Stomach (tissue), 19 donors: ENCODE measurements at places on chromosomes 6 and 20. TPM values are rescaled to one million over a fixed set of nuclear protein-coding genes. Genes with fewer than 3 reads are reported as not detected.

XKR7 gene
- total RNA-seq = not detected

GRM4 gene
- not detected for total RNA-seq

- peak overlapping the region; percentile 17 for H3K27ac ChIP-seq
- peaks cover 11% of the 10 kb centered on the region for H3K4me1 ChIP-seq
- no peak overlapping the region for H3K4me3 ChIP-seq
- no peak for DNase-seq
These were observed 31.3 kb downstream of the PNPLA1 start for GRCh38 chr6:36301085-36301658.

DNA sequence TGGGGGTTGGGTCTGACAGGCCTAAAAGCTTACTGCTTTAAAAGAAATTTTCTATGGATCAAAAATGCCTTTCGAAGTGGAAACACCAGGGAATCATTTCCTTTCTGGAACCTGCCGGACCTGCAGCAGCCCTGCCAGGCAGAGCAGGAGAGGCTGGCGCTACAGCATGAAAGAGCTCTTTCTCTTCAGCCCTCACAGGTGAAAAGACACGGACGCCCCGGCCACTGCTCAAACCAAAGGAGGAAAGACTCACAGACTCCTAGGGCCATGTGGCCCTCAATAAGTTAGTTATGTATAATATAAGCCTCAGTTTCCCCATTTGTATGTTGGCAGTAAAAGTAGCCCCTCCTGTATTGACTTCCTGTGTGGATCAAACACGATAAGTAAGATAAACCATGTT is 8.3 kb downstream of the SCML4 start:
- no peaks in the 10 kb centered on the region for H3K36me3 ChIP-seq
- DNase-seq = no peak
- H3K27ac ChIP-seq = no peak overlapping the region
- H3K27me3 ChIP-seq = no peaks in the 10 kb centered on the region

DNA sequence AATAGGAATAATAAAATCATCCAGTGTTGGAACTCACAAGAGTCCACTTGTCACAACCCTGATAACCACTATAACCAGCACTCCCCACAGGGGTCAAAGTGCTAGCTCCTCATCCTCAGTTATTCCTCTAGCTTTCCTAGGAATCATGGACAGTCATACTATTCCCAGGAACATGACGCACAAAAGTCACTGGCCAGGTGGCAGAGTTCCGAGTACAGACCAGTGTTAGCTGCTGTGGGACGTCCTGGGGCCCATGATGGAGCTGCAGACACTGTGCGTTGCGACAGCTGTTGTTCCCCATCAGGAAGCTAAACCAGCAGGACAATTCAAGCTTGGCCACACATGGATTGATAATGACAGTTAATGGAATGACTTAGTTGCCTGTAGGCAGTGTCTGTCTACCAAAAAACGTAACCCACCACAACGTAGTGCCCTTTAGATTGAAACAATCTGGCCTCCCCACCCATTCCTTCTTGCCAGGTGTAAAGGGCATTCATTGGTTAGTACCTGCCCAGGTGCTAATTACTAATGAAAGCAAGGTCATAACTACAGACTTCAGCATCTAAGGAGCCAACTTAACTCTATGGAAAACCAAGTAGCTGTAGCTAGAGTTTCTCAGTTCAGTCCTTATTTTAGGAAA is 17.4 kb downstream of the EZR start:
- H3K4me1 ChIP-seq = peaks cover 84% of the 10 kb centered on the region
- peak; percentile 25 for DNase-seq
- no peak overlapping the region for H3K4me3 ChIP-seq
- H3K36me3 ChIP-seq = no peaks in the 10 kb centered on the region
- peak overlapping the region; percentile 21 for H3K27ac ChIP-seq

DNA sequence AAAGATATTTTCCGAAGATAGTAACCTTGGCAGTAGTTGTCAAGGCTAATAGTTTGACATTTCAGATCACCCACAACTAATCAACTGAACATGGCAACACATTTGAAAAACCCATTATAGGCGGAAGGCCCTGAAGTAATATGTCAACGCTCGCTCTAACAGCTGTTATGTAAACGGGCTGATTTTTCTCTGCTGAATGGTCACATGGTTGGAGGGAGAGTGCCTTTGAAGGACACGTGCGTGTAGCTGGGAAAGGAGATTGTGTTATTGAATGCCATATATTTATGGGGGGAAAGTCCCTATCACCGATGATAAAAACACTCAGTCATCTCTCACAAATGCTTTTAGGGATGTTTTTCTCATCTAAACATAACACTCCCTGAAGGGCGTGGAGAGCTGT is 160.0 kb upstream of the RALGAPA2 start:
- no peak overlapping the region for H3K27ac ChIP-seq
- H3K4me1 ChIP-seq = no peaks in the 10 kb centered on the region
- H3K4me3 ChIP-seq = no peak overlapping the region
- H3K27me3 ChIP-seq = no peaks in the 10 kb centered on the region

DNA sequence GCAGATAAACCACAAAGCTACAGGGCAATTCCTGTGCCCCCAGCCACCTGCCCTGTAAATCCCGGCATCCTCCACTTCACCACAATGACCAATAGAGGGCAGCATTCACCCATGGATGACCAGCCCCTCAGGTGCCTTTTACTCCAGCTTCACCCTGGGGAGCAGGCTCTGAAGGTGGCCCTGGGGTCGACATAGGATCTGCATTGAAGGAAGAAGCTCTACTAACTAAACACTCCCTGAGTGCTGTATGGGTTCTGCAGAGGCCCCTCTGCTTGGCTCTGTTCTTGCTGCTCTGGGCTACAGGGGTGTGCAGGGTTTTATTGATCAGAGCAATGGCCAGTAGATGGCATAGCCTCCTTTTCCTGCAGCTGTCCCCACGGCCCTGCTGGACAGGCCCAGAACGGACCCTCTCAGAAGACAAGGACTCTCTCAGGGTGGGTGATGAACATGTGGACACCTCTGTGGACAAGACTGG is 20.3 kb downstream of the CST4 start:
- no peaks in the 10 kb centered on the region for H3K36me3 ChIP-seq
- H3K4me3 ChIP-seq = no peak overlapping the region
- DNase-seq = peak; percentile 50
- no peak overlapping the region for H3K27ac ChIP-seq
- H3K4me1 ChIP-seq = no peaks in the 10 kb centered on the region

NFKBIE gene
- total RNA-seq = 3.5 TPM

DNA sequence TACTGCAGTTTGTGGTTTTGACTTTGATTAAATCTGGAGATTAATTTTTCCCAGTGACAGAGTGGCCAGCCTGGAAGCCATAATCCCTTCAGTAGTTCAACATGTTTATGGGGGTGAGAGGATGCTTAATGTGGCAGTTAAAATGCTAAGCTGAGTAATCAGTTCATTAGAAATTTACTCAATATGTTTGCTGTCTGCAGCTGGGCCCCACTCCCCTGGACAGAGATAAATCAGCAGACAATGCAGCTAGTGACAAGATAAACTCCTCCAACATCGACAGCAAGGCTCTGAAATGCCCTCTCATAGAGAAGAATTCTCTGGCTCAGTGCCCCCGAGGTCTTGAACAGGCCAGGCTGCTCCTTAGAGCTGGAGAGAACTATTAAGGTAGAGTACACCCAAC is 101.9 kb downstream of the LRFN2 start:
- no peak overlapping the region for H3K4me3 ChIP-seq
- H3K36me3 ChIP-seq = no peaks in the 10 kb centered on the region
- H3K27ac ChIP-seq = no peak overlapping the region
- DNase-seq = peak; percentile 26
- no peaks in the 10 kb centered on the region for H3K4me1 ChIP-seq

GRCh38 chr6:97771372-97771771 is 488.4 kb upstream of the MMS22L start:
- no peak overlapping the region for H3K4me3 ChIP-seq
- DNase-seq = no peak
- no peak overlapping the region for H3K27ac ChIP-seq
- no peaks in the 10 kb centered on the region for H3K36me3 ChIP-seq
- no peaks in the 10 kb centered on the region for H3K27me3 ChIP-seq
- H3K4me1 ChIP-seq = no peaks in the 10 kb centered on the region

DNA sequence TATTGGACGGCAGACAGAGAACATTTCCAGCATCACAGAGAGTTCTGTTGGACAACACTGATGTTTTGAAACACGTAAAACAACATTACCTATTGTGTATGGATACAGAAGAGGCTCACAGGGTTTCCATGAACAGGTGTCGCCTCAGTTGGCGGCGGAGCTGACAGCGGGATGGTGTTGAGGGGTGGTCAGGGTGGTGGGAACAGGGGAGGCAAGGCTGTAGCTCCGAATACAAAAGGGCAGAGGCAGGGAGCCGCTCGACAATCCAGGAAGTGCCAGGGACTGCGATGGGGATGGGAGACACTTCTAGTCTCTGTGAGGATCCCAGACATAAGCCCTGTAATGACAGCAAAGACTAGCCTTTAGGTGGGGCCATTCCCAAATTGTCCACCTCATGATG is 14.5 kb upstream of the PI16 start:
- no peak overlapping the region for H3K4me3 ChIP-seq
- no peak for DNase-seq
- peaks cover 10% of the 10 kb centered on the region for H3K27me3 ChIP-seq
- no peaks in the 10 kb centered on the region for H3K36me3 ChIP-seq
- no peaks in the 10 kb centered on the region for H3K4me1 ChIP-seq

DNA sequence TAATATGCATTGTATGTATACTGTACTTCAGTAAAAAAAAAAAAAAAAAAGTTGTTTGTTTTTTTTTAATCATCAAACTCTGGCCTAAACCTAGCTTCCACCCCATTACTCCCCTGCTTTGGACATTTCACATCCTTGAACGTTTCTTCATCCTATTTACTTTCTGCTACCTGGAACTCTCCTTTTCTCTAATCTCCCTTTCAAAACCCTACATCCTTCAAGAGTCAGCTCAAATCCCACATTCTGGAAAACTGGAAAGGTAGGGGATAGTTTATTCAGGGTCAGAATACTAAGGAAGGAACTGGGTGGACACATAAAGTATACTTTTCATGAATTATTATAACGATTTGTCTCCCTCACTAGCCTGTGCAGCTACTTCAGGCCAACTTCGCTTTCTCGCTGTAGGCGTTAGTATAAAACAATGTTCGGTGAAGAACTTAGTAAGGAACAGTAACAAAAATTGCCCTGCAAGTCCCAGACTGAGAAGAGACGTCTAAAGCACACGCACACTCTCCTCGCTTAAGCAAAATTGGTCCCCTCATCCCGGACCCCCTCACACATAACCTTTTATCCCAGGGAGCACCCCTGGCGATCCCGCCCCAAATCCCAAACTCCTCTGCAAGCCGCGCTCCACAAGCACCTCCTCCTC is 775 bp downstream of the PIGU start:
- peaks cover 18% of the 10 kb centered on the region for H3K4me1 ChIP-seq
- no peaks in the 10 kb centered on the region for H3K27me3 ChIP-seq
- no peaks in the 10 kb centered on the region for H3K36me3 ChIP-seq
- H3K4me3 ChIP-seq = peak overlapping the region; percentile 76
- no peak for DNase-seq

MOCS3 gene
- total RNA-seq = 2.6 TPM

DNA sequence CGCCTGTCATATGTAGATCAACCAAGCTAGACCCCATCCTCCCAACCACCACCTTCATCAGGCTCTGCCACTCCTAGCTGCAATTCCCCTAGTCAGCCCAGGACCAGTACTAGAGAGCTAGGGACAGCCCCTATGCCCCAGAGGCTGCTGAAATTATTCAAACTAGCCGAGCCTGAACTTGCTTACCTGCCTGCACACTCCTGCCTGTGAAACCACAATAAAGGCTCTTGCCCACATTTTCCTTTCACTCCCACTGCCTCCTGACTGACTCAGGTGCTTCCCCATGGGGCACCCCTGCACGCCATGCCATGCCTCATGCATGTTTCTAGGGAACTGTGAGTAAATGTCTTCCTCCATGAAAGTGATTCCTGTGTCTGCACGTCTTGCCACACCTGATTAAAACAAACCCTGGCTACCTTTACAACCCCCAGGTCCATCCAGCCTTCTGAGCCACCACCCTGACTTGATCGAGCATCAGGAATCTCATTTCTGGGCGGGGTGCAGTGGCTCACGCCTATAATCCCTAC is 66.5 kb upstream of the IER3 start:
- H3K4me3 ChIP-seq = no peak overlapping the region
- H3K27me3 ChIP-seq = no peaks in the 10 kb centered on the region
- H3K36me3 ChIP-seq = no peaks in the 10 kb centered on the region
- DNase-seq = peak; percentile 36
- no peak overlapping the region for H3K27ac ChIP-seq
- peaks cover 15% of the 10 kb centered on the region for H3K4me1 ChIP-seq

DNA sequence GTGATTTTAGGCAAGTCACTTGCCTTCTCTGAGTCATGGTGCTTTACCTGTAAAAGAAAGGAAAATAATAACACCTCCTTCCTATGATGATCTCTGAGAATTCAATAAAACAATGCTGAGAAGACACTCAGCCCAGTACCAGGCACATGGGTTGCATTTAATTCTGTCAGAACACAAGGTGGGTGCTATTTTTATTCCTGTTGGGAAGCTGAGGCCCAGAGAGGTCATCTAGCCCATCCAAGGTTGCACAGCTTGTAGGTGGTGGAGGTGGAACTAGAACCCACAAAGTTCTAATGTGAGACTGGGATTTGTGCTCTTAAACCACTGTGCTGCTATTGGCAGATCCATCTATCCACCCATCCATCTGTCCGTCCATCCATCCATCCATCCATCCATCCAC is 39.6 kb upstream of the PTGIS start:
- H3K4me1 ChIP-seq = peaks cover 50% of the 10 kb centered on the region
- no peaks in the 10 kb centered on the region for H3K27me3 ChIP-seq
- no peak overlapping the region for H3K4me3 ChIP-seq
- H3K27ac ChIP-seq = no peak overlapping the region

- no peak for DNase-seq
- H3K36me3 ChIP-seq = peaks cover 91% of the 10 kb centered on the region
- no peak overlapping the region for H3K27ac ChIP-seq
These were observed 96.9 kb downstream of the MBOAT1 start for GRCh38 chr6:20115246-20115980.

- no peak overlapping the region for H3K27ac ChIP-seq
- DNase-seq = no peak
- no peaks in the 10 kb centered on the region for H3K27me3 ChIP-seq
- H3K4me1 ChIP-seq = peaks cover 5% of the 10 kb centered on the region
- no peaks in the 10 kb centered on the region for H3K36me3 ChIP-seq
These were observed 97.4 kb upstream of the ARMC2 start for GRCh38 chr6:108750801-108751200.

LAMA2 gene
- total RNA-seq = 95.1 TPM

DNA sequence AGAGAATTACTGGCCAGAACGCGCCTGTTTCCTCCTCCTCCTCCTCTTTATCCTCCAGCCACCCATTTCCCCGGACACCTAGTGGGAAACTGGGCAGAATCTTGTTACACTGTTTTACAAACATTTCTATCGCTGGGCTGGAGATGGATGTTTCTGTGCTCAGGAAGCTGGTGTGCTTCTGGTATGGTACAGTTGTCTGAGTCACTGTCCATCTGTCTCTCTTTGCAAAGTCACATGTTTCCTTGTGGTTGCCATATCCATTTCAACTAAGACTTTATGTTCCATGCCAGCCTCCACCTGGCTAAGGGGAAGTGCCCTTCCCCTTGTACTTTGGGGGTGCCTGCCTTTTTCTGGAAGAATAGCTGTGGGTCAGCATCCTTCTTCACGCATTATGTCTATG is 52.9 kb upstream of the SLC22A16 start:
- no peaks in the 10 kb centered on the region for H3K36me3 ChIP-seq
- no peak overlapping the region for H3K4me3 ChIP-seq
- H3K27ac ChIP-seq = no peak overlapping the region
- no peaks in the 10 kb centered on the region for H3K27me3 ChIP-seq
- H3K4me1 ChIP-seq = peaks cover 13% of the 10 kb centered on the region

FBXO30 gene
- 10.4 TPM for total RNA-seq
